ENCODE measurements at places on chromosomes 1 and 21.

- no peak for DNase-seq
These were observed 32.1 kb upstream of the CLIC4 start for GRCh38 chr1:24713176-24713575.

- DNase-seq = no peak
These were observed 99.5 kb downstream of the MAN1A2 start for GRCh38 chr1:117466761-117467160.

DNA sequence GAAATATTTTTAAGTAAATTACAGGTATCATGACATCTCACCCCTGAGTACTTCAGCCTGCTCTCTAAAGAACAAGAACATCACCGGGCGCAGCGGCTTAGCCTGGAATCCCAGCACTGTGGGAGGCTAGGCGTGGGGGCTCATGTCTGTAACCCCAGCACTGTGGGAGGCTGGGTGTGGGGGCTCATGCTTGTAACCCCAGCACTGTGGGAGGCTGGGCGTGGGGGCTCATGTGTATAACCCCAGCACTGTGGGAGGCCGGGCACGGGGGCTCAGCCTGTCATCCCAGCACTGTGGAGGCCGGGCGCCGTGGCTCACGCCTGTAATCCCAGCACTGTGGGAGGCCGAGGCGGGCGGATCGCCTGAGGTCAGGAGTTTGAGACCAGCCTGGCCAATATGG, 7.7 kb upstream of the CDK11B start:
- DNase-seq = no peak

GRCh38 chr21:41620982-41621381, 113.0 kb upstream of the TMPRSS2 start:
- DNase-seq = no peak

DNA sequence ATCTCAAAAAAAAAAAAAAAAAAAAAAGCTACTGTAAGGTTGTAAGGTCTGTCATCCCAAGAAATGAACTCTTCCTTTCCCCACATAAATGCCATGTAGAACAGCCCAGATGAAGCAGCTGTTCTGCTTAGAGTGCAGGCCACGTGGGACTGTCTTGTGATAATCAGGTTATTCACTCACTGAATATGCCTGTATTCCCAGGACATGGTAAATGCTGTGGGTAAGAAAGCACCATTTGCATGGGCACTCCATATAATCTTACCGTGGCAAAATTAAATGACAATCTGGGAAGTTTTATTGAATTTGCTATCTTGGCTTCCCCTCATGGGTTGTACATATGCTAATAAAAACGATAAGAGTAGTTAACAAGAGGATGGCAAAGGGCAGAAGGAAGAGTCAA, 13.8 kb downstream of the RGS5 start:
- DNase-seq = no peak

GRCh38 chr1:13830170-13830569, 130.2 kb downstream of the PRDM2 start:
- no peak for DNase-seq

- no peak for DNase-seq
These were observed 368.0 kb upstream of the PRMT6 start for GRCh38 chr1:106688446-106688845.

DNA sequence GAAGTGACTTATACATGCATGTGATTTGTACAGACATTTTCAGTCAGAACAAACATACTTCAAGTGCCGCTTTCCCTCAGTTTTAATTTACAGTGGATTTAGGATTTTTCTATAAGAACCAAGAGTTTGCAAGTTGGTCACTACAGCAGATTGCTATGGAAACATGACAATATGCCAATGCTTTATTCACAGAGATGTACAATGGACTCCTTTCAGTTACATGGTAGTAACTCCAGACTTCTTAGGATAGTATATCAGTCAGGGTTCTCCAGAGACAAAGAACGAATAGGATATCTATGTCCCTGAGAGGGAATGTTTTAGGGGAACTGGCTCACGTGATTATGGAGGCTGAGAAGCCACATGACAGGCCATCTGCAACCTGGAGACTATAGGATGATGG, 27.4 kb downstream of the IFI44 start:
- DNase-seq = no peak

DNA sequence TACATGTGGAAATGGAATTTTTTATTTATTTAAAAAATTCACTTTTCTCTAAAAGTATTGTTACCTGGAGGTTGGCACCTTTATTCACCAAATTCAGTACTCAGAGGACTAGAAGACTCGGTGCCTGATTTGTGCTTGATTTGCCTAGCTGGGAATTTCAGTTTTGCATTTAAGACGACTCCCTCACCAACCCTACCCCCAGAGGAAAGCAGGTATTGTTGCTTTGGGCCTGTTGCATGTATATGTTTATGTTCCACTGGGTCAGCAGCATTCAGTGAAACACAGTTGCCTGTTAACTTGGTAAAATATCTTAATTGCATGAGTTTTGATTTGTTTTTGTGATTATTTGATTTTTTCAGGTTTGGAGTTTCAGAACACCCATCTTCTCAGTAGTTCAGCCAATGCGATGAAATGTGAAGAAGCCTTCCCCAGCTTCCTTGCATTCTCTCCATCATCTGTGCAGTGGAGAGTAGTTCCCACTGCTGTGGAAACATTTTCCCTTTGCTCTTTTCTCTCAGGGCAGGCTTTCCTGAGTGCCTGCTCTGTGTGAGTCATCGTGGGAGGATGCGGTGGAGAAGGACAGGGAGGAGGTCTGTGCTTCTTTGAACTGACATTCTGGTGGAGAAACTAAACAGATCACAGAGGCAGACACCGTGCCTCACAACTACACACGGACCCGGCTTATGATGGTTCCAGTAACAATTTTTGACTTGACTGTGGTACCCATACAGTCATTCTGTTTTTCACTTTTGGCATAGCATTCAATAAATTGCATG, 6.4 kb downstream of the ADARB1 start:
- peak; percentile 45 for DNase-seq

GRCh38 chr1:225689882-225690459, 37.0 kb upstream of the ENAH start:
- no peak for DNase-seq

DNA sequence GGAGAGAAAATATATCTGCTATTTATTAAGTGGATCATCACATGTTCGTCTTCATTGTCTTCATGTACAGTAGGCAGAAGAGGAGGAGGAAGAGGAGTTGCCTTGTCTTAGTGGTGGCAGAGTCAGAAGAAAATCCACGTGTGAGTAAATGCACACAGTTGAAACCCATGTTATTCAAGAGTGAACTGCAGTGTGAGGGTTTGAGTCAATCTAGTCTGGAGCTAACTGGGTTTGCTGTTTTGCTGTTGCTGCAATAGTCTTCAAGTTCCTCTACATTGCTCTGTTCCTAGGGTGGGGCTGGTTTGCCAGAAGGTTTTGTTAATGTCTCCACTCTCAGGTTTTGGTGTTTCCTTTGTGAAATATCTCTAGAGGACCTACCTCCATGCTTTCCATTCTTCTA, 3.1 kb upstream of the CD1A start:
- DNase-seq = no peak

DNA sequence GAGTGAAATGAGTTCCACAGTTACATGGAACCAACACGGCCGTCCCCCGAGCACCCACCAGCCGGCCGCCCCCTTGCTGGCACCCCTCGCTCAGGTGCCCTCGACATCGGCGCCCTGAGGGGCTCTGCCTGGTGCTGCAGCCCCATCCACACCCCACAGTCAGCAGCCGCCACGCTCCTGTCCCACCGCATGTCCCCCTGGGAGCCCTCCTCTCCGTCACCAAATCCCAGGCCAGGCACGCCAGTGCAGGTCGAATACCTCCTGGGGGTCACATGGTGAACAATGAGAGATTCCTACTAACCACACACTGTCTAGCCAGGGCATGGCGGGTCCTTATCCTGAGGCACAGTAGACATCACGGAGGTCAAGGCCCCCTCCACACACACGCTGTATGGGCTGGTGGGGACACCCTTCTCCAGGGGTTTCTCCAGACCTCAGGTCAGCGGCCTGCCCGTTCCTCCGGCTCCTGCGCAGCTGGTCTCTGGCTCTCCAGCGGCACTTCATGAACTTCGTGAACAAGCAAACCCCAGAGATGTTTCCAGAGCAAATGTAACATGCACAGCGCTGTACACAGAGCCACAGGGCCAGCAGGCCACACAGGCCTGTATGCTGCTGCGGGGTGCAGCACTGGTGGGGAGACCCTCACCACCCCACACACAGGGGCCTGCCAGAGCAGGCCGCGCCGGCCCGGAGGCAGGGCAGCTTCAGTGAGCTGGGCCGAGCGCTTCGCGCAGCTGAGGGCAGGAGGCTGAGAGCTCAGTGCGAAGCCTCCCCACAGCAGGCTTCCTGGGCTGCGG, 21.8 kb downstream of the POFUT2 start:
- DNase-seq = peak; percentile 13

DNA sequence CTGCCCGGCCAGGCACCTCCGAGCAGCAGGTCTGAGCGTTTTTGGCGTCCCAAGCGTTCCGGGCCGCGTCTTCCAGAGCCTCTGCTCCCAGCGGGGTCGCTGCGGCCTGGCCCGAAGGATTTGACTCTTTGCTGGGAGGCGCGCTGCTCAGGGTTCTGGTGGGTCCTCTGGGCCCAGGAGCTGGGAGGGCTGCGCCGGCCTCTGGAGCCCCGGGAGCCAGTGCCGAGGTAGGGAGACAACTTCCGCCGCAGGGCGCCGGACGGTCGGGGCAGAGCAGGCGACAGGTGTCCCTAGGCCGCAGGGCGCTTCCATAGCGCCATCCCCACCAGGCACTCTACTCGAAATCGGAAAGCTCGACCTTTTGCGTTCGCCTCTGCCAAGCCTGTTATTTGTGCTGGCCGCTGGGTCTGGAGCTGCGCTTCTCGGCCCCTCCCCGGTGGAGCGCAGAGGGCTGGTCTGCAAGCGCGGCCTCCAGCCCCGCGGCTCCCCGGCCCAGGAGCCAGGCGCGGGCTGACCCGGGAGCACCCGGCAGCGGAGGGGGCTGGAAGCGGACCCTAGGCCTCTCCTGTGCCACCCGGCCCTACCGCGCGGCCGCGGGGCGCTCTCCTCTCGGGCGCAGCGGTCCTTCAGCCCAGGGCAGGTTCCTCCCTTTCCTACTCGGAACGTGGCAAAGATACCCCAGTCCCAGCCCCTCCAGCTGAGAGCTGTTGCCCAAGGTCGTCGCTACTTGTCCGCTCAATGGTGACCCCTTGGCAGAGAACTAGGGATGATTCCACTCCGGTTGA, 2.2 kb downstream of the SIM2 start:
- DNase-seq = no peak

- no peak for DNase-seq
These were observed 59.9 kb downstream of the SYT6 start for GRCh38 chr1:114093624-114094362.

DNA sequence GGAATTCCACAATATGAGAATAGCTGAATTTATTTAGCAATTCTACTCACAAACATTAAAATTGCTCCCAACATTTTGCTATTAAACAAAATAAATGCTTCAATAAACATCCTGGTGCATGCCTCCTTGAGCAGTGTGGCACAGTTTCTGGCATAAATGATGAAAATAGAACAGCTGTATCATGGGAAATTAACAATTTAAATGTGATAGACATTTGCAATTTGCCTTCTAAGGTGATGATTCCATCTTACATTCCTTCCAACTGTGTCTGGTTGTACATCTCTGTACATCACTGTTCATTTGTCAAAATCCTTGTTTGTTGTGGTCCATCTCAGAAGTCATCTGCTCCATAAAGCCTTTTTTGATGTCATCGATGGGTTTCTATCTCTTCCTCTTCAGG, 198.7 kb downstream of the KCTD3 start:
- no peak for DNase-seq

DNA sequence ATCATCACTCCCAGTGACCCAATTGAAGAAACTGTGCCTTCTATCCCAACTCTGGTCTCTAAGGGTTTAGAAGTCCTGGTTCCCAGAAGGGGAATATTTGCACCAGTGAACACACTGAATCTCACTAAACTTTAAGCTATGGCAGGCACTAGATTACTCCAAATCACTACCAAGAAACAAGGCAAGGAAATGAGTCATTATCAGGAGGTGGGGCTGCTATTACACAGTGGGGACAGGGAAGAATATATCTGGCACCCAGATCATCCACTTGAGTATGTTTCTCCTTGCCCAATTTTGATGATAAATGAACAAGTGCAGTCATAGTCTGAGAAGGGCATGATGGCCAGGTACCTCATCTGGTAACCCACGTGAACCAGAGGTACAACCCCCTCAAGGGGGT, 7.0 kb downstream of the MRPL9 start:
- DNase-seq = no peak

GRCh38 chr1:30752651-30752908, 5.0 kb downstream of the LAPTM5 start:
- DNase-seq = no peak

DNA sequence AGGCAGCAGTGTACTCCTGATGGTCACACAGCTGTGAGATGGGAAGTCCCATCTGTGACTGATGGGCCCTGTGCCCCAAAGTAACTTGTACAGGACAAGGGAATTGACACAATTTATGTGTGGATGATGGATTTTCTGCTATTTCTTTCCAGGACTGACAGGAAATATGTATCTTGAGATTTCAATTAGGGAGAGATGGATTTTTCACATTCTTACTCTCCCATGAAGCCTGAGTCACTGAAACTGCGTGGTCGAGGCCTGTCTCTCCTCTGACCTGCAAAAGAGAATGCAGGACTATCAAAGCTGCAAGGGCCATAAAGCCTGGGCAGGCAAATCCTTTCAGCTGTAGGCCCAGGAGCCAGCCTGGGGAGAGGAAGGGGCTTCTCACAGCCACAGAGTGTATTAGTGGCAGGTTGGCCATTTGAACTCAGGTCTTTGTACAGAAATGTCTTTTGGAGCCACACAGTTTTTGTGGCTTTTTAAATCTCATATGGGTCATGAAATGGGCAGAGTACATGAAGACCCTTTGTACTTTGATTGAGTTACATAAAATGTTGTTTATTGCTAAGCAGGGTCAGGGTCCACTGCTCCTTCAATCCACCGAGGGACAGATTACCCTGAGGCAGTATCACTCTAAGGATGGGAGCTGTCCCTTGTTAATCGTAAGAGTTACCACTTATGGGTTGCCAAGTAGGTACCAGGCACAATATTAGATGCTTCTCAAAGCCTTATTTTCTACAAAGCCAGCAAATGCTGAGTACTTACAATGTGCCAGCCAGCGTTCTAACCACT, 14.8 kb downstream of the ALX3 start:
- no peak for DNase-seq

DNA sequence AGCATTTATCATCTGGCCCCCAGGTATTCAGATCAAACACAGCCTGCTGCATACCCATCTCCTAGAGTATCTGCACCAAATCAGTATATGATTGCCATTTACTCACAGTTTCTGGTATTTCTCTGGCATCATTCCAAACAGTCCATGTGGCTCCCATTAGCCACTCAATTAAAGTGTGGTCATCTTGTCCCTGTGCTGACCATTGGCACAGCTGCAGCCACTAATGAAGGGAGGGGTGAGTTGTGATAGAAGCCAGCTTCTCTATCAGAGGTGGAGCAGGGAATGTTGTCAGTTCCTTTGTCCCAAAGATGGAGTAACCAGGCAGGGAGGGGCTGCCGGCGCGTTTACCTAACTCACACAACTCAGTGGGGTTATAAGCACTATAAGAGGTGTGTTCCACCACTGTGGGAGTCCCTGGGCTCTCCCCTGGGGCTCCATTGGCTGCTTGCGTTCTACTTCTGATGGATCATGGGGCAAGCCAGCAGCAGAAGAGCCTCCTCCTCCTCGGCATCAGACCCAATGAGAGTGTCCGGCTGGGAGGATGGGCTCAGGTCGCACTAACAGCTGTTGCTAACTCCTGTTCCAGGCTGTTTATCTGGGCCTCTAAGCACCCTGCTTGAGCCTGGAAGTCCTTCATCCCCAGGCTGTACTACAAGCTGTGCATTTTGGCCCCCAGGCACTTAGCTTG, 108.6 kb downstream of the GDAP2 start:
- no peak for DNase-seq

- no peak for DNase-seq
These were observed 70.4 kb downstream of the TUT4 start for GRCh38 chr1:52482326-52483004.
